ENCODE measurements at places on chromosomes 4 and X.

DNA sequence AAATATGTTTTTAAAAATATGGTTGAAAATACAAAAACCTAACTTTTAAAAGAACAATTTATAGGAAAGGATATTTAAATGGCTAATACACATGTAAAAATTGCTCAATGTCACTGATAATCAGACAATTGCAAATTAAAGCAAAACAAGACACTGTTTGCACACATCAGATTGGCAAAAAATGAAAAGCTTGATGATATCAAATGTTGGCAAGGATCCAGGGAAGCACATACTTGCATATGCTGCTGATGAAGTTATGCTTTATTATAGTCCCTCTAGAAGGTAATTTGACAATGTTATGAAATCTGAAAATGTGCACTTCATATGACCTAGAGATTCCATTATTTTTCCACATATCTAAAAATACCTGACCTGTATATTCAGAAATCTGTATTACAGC, 45.7 kb upstream of the EPGN start:
- DNase-seq = no peak

- no peak for DNase-seq
These were observed 76.5 kb upstream of the CLDN34 start for GRCh38 chrX:9890681-9891091.

- no peak for DNase-seq
These were observed 55.6 kb downstream of the RTL9 start for GRCh38 chrX:110414273-110414672.

GRCh38 chr4:121338518-121338917, 42.3 kb downstream of the QRFPR start:
- no peak for DNase-seq

- DNase-seq = no peak
These were observed 219.9 kb upstream of the GLRA2 start for GRCh38 chrX:14309431-14309830.

GRCh38 chr4:174933083-174933482, 14.9 kb downstream of the ADAM29 start:
- no peak for DNase-seq

DNA sequence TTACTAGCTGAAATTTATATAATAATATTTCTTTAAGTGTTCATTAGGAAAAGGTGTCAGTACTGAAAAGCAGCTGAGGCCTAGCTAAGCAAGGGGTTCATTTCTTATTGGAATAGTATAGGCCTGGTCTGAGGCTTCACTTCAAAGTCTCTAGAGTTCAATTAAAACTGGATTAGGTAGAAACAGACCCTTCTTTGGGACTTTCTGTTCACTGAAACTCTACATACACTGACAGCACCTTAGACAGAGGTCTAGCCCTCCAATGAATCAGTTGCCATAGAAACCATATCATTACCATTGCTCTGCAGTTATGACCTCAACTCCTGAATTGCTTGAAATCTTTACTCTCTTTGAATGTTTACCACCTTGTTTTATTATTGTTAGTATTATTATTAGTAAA, 86.4 kb upstream of the MAB21L2 start:
- no peak for DNase-seq

GRCh38 chrX:68719904-68720614, 72.6 kb downstream of the STARD8 start:
- DNase-seq = no peak

GRCh38 chr4:107423677-107424405, 296.2 kb downstream of the PAPSS1 start:
- DNase-seq = no peak

- DNase-seq = no peak
These were observed 289.2 kb downstream of the FBXW7 start for GRCh38 chr4:152246659-152247058.

GRCh38 chrX:18468599-18468998, 43.2 kb downstream of the CDKL5 start:
- DNase-seq = no peak

GRCh38 chr4:149718500-149718899, 97.1 kb downstream of the IQCM start:
- DNase-seq = no peak

DNA sequence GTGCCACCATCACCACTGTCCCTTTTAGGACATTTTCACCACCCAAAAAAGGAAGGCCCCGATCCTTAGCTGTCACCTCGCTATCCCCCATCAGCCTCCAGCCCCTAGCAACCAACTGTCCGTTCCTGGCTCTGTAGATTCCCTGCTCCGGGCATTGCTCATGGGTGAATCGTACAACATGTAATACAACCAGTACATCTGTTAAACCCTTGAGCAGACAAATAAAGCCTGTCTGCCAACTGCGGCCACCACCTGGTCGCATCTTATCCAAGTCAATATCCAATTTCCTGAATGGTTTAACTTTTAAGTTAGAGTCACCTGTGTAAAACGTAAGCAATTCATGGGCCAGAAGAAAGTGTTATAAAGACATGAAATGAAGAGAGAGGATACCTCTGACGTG, 251.9 kb downstream of the AFAP1 start:
- no peak for DNase-seq

GRCh38 chr4:177293208-177294033, 16.3 kb upstream of the NEIL3 start:
- DNase-seq = no peak

DNA sequence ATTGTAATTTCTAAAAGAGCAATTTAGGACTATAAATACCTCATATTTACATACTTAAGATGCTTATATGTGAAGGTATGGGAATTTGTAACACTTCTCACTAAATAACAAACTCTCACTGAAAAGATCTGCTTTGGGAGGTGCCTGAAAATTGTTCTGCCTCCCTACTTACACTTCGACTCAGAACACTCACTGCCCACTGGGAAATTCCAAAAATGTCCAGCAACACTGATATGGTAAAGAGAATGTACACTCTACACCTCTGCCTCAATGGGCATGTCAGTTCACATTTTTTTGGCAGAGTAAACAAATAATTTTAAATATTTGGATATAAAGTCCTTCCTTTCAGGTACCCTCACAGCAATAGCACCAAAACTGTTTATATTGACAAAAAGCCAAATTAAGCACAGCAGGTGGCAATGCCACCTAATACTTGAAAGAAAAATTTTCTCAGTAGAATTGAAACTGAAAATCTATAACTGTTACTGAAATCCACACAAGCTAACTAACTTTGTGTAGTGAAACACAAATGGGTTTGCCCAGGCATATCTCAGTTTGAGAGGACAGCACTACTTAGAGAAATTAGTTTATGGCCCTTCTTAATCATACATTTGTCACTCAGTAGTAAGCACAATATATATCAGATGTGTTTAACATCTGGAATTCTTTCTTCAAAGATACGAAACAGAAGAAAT, 67.1 kb downstream of the PRDM5 start:
- DNase-seq = no peak

GRCh38 chr4:140098455-140099160, 55.4 kb downstream of the MAML3 start:
- no peak for DNase-seq

GRCh38 chr4:57124145-57124544, 14.0 kb upstream of the IGFBP7 start:
- no peak for DNase-seq

GRCh38 chrX:47561659-47562151, 700 bp downstream of the ARAF start:
- DNase-seq = no peak

DNA sequence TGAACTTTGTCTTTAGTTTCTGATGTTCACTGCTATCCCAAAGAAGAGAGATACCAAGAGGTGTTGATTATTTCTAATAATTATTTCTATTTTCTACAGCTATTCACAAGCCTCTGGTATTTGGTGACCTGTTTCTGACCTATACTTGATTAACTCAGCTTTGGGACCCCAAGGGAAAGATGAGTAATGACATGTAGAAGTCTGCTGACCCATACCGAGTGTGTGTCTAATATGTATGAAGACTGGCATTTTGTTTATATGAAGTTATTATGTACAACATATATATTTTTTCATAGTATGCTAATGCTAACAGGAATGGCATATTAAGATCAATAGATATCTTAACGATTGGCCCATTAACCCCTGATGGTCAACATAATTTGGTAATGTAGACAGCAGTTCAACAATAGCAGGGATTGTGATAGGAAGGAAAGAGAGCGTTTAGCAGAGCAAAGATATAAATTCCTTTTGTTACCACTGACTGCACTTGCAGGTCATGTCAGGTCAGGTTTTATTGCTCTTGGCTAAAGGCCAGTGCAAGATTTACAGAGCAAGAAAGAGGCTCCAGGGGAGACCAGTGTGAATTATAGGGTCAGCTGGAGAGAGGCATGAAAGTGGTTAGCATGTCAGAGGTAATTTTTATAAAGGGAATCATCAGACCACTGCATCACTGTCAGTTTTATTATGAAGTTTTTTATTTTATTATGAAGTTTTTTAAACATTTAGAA, 94.7 kb upstream of the DIPK2B start:
- peak; percentile 18 for DNase-seq

DNA sequence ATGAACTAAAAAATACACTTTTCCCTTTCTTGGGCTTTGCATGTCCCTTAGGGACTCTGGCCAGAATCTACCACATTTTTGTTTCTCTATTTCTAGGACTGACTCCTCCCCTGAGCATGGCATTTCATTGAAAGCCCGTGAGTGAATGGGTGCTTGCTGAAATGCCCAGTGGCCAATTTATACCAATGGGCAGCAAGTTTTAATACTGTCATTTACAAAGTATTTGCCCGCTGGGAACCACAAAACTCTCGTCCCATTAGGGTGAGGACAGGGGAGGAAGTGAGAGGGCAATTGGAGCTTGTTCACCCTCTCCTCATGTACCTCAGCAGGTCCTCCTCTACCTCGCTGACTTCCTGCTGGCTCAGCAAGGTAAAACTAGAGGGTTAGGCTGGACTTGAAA, 1.1 kb downstream of the SRPX2 start:
- no peak for DNase-seq

DNA sequence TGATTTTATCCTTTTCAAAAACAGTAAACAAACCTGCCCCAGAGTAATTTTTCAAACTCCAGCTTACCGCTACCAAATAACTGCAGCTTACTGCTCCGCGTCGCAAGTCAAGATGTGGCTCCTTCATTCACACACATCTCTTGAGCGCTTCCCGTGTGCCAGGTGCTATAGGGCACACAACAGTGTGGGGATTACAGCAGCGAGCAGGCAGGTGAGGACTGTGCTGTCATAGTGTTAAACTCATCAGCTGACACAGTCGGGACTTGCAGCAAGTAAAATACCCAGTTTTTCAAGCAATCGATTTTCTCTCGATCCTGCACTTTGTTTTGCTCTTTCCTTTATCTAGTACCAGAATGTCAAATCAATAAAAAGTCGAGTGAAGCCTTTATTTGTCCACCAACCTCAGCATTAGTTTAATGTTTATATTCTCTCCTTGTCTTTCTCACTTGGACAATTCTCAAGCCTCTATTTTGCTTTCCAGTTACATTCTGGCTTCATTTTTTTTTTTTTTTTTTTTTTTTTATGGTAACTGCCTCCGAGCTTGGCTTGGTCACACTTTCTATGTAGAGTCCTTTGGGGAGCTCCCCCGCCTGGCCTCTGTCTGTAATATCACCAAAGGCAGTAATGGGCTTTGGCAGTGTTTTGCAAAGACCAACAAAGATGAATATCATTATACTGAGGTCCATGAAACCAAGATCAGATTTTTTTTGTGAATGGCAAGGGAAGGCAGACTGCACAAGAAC, 8.3 kb upstream of the ASB5 start:
- no peak for DNase-seq

GRCh38 chr4:137961051-137961438, 281.1 kb downstream of the SLC7A11 start:
- DNase-seq = peak; percentile 27

GRCh38 chr4:102789317-102789717, 28.5 kb upstream of the MANBA start:
- no peak for DNase-seq

GRCh38 chr4:123787512-123788080, 391.0 kb downstream of the SPRY1 start:
- DNase-seq = no peak

- no peak for DNase-seq
These were observed 63.1 kb downstream of the NPY2R start for GRCh38 chr4:155271557-155271956.

DNA sequence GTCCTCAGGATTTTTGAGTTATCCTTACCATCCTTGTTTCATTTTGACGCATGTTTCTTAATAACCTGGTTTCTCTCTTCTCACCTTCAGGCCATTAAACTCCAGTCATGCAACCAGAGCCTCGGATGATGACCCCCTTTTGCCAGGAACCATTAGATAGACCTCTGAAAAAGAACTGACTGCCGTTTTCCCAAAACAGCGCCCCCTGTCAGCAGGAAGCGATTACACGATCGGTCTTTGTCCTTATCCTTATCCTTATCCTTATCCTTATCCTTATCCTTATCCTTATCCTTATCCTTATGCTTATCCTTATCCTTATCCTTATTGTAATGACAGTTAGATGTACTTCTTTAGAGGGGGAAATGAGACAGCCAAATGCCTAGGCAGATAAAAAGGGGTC, 148.4 kb upstream of the ITM2A start:
- no peak for DNase-seq

DNA sequence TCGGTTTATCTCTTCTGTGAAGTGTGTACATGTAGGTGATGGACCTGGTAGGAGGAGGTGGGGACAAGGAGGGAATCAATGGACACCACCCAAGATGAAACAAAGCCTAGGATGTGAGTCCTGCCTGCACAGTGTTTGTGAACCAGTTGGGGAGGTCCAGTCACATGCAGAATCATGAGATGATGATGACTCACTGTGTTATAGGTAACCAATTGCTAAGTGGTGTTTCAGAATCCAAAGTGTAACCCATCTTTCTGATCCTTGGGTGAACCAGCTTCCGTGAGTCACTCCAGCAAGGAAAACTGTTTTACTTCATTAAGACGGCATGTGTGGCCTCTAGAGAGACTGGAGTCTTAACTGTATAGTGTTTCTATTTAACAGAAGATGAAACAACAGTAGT, 57.9 kb upstream of the HPF1 start:
- DNase-seq = no peak

- no peak for DNase-seq
These were observed 582.8 kb upstream of the CPEB2 start for GRCh38 chr4:14419516-14419915.

GRCh38 chr4:4765811-4766210, 93.7 kb upstream of the MSX1 start:
- DNase-seq = no peak
